Stimulated activated CD4-positive, alpha-beta T cell treated with anti-CD3 and anti-CD28 coated beads, Interleukin-4, amount 100 ng/mL, for 1 hour (primary cell): ENCODE measurements at places on chromosomes 7 and 10.

DNA sequence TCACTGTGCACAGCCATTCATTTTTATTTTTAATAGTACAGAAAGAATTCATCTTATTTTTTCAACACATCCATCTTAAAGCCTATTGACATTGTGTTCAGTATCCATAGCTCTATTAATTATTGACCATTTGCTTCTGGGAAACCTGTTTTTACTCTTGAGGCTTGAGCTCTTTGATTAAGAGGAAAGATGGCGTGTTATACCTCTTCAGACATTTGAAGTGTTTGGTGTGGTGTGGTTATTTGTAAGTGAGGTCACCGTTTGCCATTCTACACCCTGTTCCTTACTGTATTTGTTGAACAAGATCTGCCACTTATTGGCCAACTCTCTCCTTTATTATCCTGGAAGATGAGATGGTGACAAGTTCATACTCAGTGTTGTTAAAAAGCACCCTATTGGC lies 18.4 kb downstream of the C7orf57 start:
- DNase-seq = no peak

- DNase-seq = no peak
These were observed 1.6 kb downstream of the HOXA6 start for GRCh38 chr7:27145914-27146412.

- no peak for DNase-seq
These were observed 45.6 kb downstream of the FEZF1 start for GRCh38 chr7:122258971-122259370.

DNA sequence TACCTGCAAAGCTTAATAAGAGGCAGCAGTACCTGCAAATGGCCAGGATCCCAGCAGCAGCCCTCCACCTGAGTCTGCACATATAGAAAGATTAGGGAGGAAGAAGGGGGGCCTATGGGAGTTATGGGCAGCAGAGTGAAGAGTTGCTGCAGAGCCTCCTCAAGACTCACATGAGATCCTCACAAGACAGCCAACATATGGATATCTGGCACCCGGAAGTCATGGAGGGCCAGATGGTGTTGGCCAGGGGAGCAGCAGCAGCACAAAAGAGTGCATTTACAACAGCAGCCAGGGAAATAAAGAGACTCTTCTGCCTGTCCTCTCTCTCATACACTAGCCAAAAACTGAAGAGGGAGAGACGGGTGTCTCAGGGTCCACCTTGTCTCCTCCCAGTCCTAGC lies 4.0 kb upstream of the TAS2R40 start:
- DNase-seq = no peak

GRCh38 chr7:28070297-28071055 lies 110.1 kb downstream of the JAZF1 start:
- no peak for DNase-seq

- peak; percentile 7 for DNase-seq
These were observed 14.0 kb downstream of the GATAD1 start for GRCh38 chr7:92461027-92462003.

DNA sequence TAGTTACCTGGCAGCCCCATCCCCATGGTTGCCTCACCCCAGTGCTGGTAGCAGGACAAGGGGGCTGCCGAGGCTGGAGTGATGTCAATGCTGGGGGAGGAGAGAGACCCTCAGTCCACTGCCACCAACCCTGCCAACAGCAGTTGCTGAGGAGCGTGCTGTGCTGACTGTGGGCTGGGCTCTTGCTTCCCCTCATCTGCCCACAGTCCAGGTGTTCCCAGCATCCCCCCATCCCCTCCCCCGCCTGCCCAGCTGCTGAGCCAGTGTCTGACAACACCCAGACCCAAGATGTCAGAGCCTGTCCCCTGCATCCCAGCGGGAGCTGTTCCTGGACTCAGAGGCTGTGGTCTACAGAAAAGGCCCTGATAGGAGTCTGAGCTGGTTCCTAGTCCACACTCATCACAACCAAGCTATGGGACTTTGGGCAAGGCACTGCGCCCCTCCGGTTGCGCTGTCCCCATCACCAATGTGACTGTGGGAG lies 14.6 kb upstream of the PSAP start:
- no peak for DNase-seq

DNA sequence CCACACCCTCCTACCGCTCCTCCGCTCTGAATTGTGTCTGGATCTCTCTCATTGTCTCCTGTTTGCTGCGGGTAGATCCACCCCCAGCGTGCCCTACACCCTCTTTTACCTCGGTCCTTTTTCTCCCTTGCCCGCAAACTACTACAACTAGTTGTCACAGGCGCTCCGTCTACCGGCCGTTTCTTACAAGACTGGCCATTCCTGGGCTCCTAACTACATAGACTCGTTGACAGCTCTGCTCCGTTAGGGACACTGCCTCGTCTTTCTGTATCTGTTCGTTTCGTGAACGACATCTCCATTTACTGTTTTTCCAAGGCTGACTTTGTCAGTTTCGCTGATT lies 786 bp downstream of the TAF3 start:
- DNase-seq = peak; percentile 13

DNA sequence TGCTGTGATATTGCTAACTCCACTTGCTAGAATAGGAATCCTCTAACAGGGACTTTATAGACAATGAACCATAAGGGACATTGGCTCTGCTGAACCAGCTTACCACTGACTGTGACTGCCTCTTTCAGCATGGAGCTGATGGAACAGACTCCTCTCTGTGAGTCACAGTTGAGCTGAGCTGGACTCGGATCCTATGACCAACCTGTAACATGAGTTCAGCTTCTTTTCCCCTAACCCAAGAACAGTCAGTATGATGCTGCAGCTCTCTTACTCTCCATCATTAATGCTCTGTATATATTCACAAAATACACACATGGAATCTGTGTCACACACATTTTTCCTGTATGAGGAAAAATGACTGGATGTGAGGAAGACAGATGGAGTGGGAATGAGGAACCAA lies 177.9 kb upstream of the BET1 start:
- DNase-seq = no peak

DNA sequence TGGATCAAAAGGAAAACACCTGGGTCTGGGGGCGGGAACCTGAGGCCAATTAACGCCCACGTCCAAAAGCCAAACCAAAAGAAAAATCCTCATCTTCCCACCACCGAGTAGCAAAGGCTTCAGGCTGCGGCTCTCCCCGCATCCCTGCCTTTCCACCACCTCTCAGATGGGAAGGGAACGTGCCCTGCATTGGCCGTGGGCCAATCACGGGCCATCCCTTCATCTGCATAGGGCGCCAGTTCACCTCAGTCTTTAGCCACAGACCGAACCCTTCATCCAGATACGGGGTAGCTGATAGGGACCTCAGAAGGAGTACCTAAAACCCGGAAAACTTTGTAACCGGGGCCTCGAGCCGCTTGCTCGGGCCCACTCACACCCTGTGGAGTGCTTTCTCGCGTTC lies 626 bp downstream of the PRPF18 start:
- no peak for DNase-seq

- no peak for DNase-seq
These were observed 58.3 kb downstream of the MALSU1 start for GRCh38 chr7:23357190-23358093.

DNA sequence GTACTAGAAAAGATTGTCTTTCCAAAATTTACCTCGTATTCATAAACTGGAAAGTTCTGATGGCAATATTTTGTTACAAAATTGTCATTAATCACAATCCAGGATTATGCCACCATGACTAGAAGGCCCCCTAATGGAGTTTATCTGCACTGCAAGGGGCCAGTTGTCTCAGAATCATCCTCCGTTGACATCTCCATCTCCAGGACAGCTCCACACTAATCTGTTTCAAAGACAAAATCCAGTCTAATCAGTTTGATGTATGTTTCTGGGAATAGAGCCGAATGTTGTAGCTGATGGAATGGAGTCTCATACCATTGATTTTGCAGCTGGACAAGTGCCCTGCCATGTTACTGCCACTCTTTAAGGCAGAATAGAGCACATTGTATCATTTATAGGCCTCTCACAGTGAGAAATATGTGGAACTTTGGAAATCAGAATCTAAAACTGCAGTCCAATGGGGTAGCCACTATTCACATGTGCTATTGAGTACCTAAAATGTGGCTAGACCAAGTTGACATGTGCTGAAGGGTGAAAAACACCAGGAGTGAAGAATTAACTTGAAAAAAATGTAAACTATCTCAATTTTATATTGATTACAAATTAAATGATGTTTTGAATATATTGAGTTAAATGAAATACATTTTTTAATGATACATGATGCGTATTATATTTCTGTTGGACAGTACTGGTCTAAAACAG lies 38.3 kb upstream of the TOMM7 start:
- no peak for DNase-seq

DNA sequence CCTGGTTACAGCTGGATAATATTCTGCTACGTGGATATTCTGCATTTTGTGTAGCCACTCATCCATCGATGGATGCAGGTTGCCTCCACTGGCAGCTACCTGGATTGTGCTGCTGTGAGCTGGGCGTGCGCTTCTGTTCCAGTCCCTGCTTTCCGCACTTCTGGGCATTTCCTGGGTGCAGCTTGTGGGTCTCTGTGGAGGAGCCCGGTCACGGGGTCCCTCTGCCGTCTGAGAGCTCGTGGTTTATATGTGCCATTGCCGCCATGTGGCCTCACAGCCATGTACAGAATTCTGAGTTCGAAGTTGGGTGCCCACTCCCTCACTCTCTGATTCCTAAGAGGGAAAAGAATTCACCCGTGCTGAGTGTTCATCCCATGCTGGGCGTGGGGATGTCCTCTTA lies 38.3 kb downstream of the JAKMIP3 start:
- no peak for DNase-seq

- no peak for DNase-seq
These were observed 12.3 kb downstream of the KCNIP2 start for GRCh38 chr10:101831169-101831811.

DNA sequence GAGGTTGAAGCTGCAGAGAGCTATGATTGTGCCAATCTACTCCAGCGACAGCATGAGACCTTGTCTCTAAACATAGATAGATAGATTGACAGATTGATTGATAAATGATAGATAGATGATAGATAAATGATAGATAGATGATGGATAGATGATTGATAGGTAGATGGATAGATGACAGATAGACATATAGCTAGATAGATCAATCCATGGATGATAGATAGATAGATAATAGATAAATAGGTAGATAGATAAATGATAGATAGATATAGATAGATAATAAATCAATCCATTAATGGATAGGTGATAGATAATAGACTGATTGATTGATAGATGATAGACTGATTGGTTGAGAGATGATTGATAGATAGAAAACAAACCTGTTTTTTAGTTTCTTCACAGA lies 349.6 kb downstream of the PAXIP1 start:
- no peak for DNase-seq

GRCh38 chr10:103564776-103565520 lies 71.4 kb downstream of the NEURL1 start:
- peak; percentile 35 for DNase-seq

- no peak for DNase-seq
These were observed 12.2 kb upstream of the TPK1 start for GRCh38 chr7:144848078-144848477.

DNA sequence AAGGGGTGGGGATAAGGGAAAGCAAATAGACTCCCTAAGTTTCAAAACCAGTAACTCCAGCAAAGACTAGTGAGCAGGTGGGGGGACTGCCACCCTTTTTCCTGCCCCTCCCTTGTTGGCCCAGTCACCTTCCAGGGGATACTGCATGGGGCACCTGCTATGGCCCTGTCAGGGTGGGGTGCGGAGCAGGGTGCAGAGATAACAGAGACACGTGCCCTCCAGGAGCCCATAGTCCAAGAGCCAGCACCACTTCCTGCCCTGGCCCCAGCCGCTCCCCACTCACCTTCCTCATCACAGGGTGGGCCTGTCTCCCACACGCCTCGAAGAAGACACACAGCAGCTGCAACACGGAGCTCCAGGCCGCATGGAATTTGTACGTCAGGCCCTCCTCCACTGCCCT lies 20.6 kb downstream of the RRP12 start:
- DNase-seq = no peak

DNA sequence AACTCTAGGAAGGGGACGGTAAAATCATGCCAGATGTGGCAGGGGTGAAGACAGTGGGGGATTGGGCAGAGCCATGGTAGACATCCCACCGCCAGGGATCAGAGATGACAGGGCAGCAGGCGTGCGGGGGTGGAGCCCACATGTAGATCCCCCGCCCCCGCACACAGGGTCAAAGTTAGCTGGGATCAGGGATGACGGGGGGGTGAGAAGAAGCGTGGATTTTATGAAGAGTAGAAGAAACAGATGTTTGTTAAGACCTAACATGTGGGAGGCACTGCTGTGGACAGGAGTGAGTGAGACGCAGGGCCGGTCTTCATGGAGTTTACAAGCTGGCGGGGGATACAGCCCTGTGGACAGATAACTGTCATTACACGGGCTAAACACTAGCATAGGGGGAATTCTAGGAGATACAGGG lies 154.0 kb upstream of the KLF14 start:
- peak; percentile 42 for DNase-seq

GRCh38 chr7:32158751-32159745 lies 88.8 kb upstream of the PDE1C start:
- DNase-seq = no peak

DNA sequence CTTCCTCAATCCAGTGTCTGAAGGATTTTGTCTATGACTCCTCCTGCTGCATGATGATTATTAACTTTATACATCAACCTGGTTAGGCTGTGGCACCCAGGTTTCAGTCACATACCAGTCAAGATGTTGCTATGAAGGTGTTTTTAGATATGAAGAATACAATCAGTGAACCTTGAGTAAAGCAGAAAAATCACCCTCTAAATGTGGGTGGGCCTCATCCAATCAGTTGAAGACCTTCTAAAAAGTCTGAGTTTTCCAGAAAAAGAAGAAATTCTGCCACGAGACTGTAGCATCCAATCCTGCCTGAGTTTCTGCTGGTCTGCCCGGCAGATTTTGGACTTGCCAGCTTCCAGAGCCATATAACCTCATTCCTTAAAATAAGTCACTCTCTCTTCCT lies 126.1 kb upstream of the FRMD4A start:
- DNase-seq = no peak

DNA sequence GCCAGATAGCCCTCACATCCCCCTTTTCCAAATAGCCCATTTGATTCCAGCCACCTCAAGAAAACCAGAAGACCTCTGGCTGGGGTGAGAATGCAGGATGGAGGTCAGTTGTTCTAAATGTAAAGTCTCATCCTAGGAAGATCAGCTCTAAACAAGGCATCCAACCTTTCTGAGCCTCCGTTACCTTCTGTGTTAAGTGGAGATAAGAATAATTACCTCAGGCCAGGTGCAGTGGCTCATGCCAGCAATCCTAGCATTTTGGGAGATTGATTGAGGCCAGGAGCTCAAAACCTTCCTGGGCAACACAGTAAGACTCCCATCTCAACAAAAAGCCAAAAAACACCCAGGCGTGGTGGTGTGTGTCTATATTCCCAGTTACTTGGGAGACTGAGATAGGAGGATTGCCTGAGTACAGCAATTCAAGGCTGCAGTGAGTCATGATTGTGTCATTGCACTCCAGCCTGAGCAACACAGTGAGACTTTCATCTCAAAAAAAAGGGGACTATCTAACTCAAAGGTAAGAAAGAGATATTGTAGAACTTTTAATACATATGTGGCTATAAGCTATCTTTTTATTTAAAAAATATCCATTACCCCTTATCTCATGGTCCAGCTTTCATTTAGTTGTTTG lies 43.5 kb downstream of the PRTFDC1 start:
- no peak for DNase-seq
